Fibroblast of gingiva (primary cell): ENCODE measurements at places on chromosomes 12 and 14.

DNA sequence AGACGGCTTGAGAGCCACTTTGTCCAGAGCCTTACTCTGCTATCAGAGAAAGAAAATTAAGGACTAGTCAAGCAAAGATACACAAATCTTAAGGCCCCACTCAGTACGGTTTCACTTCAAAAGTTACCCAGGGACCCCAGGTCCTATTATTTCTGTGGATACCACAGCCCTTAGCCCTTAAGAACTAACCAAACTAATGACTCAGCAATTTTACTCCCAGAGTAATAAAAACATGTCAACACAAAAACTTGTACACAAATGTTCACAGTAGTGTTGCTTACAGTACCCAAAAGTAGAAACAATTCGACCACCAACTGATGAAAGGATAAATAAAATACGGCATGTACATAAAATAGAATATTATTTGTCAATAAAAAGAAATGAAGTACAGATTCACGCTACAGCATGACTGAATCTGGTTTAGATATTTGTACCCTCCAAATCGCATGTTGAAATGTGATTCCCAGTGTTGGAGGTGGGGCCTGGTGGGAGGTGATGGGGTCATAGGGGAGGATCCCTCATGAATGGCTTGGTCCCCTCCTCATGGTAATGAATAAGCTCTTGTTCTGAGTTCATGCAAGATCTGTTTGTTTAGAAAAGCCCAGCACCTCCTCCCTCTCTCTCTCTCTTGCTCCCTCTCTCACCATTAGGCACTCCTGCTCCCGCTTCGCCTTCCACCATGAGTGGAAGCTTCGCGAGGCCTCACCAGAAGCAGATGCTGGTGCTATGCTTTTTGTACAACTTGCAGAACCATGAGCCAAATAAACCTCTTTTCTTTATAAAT lies 30.5 kb downstream of the AREL1 start:
- no peak for DNase-seq

- DNase-seq, result no peak
These were observed 77.3 kb downstream of the SNAPC1 start for GRCh38 chr14:61839507-61839906.

GRCh38 chr12:56682323-56682722 lies 5.8 kb downstream of the PTGES3 start:
- no peak for DNase-seq

- peak; percentile 68 for DNase-seq
These were observed 24.6 kb upstream of the TMPO start for GRCh38 chr12:98490501-98491453.

DNA sequence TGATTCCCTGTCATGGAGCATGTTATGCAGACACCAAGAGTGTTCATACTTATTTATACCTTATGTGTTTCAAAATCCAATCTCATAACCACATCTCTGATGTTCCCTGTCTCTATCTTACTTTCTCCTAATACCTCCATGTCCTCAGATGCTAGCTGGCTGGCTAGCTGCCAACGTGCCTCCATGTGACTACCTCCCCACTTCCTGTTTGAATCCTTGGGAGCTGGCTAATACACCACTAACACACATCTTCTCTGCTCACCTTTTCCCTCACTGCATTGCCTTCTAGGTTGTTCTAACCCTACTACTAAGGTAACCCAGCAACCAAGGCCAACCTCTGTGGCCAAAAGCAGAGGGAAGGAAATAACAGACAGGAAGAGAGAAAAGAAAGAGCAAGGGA lies 27.3 kb downstream of the TTC5 start:
- DNase-seq, result no peak

DNA sequence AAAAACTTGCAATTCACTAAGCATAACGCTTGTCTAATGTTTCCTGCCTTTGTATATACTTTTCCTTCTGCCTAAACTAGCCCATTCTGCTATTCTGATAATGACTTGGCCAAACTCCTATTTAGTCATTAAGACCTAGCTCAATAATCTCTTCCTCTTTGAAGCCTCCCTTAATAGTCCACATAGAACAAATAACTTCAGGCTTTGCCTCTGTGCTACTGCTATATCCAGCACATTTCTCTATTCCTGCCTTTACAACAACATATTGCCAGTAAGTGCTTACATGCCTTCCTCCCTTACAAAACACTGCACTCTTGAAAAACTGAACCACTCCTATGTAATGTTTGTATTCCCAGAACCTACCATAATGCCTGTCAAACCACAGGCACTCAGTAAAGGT lies 13.8 kb downstream of the PRICKLE1 start:
- DNase-seq, result no peak

GRCh38 chr14:98916476-98916875 lies 355.5 kb downstream of the BCL11B start:
- DNase-seq, result no peak

DNA sequence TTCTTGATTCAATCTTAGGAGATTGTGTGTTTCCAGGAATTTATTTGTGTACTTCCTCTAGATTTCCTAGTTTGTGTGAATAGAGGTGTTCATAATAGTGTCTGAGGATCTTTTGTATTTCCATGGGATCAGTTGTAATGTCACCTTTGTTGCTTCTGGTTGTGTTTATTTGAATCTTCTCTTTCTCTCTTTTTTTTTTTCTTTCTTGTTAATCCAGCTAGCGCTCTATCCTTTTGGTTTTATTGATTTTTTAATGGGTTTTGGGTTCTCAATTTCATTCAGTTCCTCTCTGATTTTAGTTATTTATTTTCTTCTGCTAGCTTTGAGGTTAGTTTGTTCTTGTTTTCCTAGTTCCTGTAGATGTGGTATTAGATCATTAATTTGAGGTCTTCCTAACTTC lies 242.5 kb downstream of the SEC23A start:
- DNase-seq, result no peak

DNA sequence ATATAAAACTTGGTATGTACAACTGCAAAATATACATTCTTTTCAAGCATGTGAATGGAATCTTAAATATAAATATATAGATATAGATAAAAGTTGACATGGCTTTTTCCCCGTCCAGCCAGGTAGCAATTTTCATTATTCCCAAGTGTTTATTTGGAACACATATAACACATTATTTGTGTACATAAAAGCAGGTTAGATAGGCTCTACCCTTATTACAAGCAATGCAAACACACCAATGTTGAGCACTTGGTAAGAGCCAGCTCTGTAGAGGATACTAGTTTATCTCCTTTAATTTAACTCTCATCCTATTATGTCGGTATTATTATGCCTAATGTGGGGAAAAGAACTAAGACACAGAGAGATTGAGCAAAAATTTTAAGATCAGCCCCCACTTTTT lies 7.0 kb upstream of the INSM2 start:
- no peak for DNase-seq

- DNase-seq, result no peak
These were observed 8.7 kb downstream of the NT5DC3 start for GRCh38 chr12:103832048-103832997.

GRCh38 chr12:54360717-54361456 lies 3.4 kb downstream of the GPR84 start:
- peak; percentile 65 for DNase-seq

- DNase-seq, result peak; percentile 14
These were observed 115.4 kb upstream of the OVCH1 start for GRCh38 chr12:29612912-29613311.

DNA sequence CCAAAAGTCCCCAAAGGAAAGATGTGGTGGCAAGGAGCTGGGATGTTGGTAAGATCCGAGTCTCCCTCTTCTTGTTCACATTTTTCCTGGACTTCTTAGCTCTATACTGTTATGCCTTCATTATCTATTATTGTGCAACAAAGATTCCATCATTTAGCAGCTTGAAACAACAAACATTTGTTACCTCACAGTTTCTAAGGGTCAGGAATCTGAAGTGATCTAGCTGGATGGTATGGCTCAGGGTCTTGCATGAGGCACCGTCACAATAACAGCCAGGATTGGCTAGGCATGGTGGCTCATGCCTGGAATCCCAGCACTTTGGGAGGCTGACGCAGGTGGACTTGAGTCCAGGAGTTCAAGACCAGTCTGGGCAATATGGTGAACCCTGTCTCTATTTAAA lies 51.1 kb upstream of the KRAS start:
- DNase-seq, result no peak

DNA sequence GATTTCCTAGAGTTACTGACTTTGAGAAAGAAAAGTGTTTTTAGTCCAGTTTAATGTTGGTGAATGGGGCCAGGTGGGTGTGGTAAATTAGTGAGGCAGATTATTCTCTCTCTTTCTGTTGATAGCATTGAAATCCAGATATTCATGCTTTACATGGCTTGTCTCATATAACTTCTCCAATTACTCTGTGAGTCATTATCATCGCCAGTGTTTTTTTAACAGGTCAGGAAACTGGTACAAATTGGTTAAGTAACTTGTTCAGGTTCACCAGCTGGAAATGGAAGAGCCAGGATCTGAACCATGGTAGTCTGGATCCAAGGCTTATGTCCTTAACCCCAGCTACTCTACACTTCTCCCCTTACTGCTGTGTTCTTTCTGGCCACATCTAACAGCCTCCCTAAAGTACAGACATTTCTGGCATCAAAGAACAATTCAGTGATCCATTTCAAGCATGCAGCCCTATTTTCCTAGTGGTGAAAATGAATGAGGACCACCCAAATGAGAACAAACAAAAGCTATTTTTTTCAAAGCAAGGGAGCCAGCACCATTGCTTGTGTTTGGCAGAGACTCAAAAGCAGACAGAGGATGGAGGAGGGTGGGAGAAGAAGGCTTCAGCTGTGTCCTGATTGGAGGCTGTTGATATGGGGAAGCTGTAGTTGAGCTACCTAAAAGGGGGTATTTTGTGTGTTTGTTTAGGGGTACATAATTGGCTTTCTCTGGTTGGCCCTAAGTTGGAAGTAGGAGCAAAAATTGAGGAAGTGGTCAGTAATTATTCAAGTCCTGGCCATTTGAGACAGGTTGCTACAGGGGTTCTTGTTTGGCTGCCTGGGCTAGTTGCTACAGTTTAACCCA lies 1.7 kb downstream of the IRAK3 start:
- peak; percentile 33 for DNase-seq

- peak; percentile 50 for DNase-seq
These were observed 3.5 kb downstream of the CDKN1B start for GRCh38 chr12:12720672-12721161.

DNA sequence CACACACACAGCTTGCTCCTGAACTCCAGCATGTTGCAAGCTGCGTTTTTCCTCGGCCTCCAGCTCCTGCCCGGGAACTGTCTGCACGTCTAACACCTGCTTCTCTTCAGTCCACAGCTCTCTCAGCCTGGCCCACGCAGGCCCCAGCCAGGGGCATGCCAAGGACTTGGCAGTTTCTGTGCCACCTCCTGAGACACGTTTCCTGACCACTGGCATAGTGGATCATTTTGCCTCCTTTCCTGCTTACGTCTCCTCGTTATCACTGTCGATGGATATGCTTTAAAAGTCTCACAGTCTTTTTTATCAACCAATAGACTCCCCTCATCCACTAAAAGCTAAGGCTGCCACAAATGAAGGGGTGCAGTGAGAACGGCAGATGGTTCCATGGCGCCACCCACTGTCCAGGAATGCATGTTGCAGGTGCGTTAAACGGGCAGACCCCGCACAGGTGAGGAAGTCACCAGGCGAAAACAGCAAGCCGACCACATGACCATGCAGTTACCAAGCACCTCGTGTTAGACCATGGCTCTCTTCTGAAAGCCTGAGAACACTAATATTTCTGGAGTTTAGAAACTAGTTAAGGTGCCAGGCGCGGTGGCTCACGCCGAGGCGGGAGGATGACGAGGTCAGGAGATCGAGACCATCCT lies 14.7 kb upstream of the TEAD4 start:
- DNase-seq, result no peak

DNA sequence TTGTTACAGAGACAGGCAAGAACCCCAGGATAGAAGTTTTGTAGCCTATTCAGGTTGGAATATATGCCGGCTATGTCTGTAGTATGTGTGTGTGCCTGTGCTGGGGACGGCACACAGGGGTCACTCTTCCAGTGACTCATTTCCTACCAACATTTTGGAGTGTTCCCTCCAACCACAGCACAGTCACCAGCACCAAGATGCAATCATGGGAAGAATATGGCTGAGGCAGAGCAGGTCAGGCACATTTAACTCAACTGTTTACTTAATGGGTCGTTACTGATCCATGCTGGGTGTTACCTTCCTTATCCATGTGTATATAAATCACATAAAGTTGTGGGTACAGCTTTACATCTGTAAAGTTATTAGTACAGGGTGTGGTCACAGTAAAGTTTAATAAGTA lies 178.3 kb downstream of the PRKD1 start:
- peak; percentile 15 for DNase-seq

DNA sequence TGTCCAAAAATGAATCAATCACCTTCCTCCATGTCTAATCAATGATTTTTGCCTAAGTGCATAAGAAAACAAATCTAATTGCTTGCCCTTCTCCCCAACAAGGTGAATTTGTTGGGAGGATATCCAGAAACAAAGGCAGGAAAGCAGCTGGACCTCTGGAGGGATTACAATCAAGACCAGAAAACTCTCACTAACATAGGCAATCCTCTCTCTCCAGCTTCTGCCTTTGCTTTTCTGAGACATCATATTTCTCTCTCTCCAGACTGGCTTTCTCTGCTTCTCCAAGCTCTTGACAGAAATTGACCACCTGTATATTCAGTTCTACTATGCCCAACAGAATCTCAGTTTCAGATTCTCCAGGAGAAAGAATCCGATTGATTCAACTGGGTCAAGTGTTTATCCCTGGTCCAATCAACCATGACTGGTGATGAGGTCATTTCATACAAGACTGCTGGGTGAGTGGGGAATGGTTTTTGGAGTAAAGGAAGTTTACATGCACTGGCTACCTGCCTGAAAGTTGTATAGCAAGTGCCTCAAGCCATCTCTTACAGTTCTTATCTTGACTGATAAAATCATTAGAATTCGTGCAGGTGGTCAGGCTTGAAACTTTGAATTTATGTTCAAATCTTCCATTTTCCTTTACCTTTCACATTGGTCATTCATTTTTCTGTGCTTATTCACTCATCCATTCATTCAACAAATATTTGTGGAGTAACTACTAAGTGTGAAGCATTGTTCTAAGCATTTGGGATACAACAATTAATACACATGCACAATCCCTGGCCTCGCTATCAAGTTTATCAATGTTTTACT lies 22.2 kb upstream of the CFAP54 start:
- no peak for DNase-seq

- DNase-seq, result no peak
These were observed 127.3 kb downstream of the CNTN1 start for GRCh38 chr12:40819436-40820108.

DNA sequence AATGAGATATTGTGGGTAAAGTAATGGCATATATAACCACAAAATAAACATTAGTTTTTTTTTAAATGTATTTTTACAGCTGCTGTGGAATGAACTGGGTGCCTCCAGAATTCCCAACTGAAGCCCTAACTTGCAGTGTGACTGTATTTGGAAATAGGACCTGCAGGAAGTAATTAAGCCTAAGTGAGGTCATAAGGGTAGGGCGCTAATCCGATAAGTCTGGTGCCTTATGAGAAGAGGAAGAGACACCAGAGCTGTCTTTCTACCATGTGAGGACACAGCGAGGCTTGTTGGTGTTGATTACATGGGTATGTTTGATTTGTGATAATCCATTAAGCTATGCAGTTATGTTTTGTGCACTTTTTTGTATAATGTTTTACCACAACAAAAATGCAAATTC lies 136.8 kb downstream of the TPH2 start:
- no peak for DNase-seq

- peak; percentile 26 for DNase-seq
These were observed 1.8 kb upstream of the TMEM19 start for GRCh38 chr12:71684081-71684480.
